ENCODE measurements at places on chromosomes 12 and 14.

DNA sequence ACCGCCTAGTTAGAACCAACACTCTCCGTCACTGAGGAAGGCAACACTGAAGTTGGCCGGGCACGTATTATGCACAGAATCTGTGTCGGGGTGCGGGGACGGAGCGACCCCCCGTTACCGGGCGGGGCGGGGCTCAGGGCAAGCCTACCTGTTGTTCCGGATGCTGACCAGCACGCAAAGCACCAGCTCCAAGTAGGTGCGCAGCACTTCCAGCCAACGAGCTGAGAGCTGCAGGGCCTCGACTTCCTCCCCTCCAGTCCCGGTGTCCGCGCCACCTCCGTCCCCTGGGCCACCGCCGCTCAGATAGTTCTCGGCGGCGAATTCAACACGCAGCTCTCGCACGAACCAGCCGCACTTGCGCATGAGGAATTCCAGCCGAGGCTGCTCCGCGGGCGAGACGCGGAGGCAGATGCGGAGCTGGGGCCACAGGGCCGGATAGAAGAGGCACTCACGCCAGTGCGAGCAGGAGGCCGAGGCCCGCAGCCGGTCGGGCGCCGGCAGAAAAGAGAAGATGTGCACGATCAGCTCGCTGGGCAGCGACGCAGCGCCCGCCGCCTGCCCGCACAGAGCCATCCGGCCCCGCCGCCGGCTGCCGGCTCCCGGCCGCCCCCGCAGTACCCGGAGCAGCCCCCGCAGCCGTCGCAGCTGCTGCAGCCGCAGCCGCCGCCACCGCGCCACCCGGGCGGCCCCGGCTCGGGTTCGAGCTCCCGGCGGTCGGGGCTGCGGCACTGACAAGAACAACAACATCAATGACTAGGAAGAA lies 636 bp downstream of the FBXO33 start:
- DNase-seq: peak; percentile 61

- DNase-seq: no peak
Measured at GRCh38 chr12:19245666-19246065, 116.1 kb downstream of the PLEKHA5 start.

- no peak for DNase-seq
Measured at GRCh38 chr12:90062799-90063198, 354.2 kb upstream of the ATP2B1 start.

GRCh38 chr12:79624378-79624777 lies 66.4 kb downstream of the PAWR start:
- DNase-seq: no peak

- DNase-seq: no peak
Measured at GRCh38 chr12:25119020-25119419, 75.9 kb downstream of the DNAI7 start.

- no peak for DNase-seq
Measured at GRCh38 chr12:22473212-22473611, 71.1 kb downstream of the C2CD5 start.

GRCh38 chr12:56029166-56029519 lies 8.3 kb downstream of the IKZF4 start:
- DNase-seq: no peak

- no peak for DNase-seq
Measured at GRCh38 chr12:252636-253035, 10.0 kb downstream of the SLC6A13 start.

DNA sequence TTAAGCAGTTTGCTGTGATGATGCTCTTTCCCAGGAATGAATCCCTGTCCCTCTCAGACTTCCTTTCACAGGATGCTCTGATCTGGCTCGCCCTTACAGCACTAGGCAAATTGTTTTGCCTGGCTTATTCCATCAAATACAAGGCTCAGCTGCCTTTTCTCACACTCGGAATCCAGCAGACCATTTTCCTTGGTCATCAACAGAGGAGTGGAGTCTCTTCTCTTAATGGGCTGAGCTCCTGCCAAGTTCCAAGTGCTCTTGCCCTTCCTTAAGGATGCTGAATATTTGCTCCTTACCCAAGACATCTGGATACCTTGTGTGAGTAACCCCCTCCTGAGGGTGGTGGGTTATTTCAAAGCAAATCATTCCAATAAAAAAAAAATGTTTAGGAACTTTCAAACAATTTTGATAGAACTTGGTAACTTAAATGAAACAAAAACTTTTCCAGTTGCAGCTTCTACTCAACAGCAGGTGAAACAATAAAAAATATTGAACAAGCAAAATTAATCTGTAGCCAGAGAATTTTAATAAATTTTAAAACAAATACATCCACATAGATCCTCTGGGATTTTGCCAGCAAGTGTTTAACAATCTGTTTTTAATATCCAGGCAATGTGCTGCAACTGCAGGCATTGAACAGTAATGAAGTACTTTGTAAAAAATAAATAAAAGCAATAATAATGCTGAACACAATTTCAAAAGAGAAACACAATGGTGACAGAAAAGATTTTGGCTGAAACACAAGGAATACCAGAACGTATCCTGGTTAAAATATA lies 264.0 kb upstream of the FAR2 start:
- DNase-seq: no peak

DNA sequence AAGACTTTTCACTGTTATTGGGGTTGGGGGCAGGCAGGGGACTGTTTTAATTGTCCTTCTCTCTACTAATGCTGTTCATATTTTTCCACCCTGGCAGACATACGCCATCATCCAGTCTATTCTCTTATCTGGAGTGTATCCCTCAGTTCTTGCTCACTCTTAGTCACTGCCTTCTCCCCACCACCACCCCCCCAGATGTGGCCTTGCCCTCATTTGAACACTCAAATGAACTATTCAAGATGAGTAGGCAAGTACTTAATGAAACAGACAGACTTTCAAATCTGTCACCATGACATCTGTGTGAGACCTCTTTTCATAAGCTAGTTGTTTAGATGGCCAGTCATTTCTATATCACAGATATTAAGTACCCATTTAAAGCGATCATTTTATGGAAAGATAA lies 10.1 kb downstream of the NUDT4 start:
- DNase-seq: no peak

DNA sequence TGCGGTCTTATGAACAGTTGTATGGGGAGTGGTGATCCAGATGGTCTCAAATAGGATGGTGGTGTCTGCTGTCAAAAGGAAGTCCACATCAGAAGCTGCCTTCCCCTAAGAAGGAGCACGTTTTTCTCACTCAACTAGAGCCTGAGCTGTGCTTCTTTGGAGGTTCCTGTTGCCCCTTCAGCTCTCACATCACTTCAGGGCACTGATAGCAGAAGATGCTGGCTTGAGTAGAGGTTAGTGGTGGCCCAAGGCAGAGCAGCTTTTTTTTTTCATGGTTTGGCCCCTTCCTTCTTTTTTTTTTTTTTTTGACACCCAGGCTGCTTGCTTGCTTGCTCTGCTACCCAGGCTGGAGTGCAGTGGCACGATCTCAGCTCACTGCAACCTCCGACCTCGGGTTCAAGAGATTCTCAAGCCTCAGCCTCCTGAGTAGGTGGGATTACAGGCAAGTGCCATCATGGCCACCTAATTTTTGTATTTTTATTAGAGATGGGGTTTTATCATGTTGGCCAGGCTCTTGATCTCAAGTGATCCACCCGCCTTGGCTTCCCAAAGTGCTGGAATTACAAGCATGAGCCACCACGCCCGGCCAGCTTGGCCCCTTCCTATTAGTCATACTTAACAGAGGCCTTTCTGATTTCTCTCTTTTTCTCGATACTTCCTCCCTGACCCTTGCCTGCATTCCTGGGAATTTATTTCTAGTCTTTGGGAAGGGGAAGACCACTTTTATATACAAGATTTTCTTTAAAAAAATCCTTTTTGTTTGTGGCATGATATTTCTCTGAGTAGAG lies 31.6 kb downstream of the KLRD1 start:
- no peak for DNase-seq

- DNase-seq: no peak
Measured at GRCh38 chr12:131918311-131919050, 10.6 kb upstream of the PUS1 start.

GRCh38 chr14:102408724-102409123 lies 46.0 kb downstream of the TECPR2 start:
- no peak for DNase-seq

DNA sequence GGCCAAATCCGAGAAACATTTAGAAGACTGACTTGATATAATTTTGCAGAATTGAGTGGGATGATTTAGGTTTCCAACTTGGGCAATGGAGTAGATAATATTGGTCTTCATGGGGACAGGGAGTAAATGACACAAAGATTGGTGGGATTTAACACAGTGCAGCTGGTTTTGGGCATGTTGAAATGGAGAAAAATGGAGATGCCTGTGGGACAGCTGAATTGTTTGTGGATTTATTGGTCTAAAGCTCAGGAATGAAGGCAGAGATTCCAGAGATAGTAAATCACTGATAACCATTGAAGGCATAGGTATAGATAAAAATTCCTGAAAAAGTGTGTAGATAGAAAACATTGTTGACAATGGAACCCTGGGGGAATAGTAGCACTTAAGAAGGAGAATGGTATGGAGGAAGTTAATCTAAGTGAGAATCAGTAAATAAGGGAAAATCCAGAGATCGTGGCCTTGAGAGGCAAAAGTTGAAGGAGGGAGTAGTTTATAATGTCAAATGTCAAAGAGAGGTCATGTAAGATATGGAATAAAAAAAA lies 120.9 kb upstream of the ATP2B1 start:
- no peak for DNase-seq

DNA sequence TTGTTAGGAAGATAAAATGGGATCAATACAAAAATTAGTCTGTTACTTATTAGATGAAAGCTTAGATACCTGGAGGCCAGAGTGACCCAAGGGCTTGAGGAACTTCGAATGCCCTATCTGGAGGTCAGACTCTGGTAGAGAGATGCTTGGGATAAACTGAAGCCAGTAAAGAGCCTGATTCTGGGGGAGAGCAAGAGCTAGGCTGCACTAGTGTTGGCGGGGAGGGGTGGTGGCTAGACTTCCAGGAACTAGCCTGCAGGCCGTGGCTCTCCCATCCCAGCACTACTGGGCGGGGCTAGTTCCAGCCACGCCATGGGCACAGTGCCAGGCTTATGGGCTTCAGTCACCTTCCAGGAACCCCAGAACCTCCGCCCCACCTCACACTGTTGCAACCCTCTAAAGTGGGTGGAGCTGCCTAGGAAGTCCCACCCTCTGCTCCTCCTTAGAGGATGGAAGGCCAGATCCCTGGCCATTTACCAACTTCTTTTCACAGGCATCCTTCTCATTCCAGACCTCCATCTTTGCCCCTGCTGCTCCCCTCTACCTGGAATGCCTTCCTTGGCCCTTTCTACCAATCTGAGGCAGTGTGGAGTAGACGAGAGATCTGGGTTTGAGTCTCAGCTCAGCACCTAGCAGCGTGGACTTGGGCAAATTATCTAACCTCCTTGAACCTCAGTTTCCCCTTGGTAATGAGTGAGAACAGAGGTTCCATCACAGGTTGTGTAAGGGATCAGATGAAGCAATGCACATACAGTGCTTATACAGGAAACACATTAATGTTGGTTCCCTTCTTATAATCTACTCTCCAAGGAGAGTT lies 6.3 kb upstream of the NFE2 start:
- DNase-seq: peak; percentile 65

DNA sequence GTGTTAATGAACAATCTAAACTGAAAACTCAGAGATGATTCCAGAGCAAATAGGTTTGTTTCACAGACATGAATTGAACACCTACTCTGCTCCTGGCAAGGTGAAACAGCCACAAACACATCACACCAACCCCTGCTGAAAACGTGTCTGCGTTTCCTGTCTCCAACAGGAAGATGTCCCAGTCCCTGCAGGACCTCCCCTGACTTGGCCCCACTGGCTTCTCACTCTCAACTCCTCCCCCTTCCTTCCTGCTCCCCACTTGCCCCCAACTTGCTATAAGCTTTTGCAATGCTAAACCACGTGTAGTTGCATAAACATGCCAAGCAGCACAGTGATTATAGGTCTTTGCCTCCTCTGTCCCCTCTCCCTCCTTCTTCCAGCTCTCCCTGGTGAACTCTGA lies 567.6 kb downstream of the BCL11B start:
- no peak for DNase-seq

DNA sequence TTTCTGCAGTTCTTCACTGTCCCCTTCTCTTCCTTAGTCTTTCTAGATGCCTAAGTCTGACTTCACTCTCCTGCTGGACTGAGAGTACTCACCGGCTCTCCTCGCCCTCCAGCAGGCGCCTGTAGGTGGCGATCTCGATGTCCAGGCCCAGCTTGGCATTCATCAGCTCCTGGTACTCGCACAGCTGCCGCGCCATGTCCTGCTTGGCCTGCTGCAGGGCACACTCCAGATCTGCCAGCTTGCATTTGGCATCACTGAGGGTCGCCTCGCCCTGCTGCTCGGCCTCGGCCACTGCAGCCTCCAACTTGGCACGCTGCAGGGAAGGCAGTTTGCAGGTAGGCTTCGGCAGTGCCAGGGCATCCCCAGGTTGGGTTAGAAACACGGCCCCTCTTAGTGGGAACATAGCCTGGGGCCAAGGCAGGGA lies 5.2 kb downstream of the KRT84 start:
- DNase-seq: peak; percentile 62

DNA sequence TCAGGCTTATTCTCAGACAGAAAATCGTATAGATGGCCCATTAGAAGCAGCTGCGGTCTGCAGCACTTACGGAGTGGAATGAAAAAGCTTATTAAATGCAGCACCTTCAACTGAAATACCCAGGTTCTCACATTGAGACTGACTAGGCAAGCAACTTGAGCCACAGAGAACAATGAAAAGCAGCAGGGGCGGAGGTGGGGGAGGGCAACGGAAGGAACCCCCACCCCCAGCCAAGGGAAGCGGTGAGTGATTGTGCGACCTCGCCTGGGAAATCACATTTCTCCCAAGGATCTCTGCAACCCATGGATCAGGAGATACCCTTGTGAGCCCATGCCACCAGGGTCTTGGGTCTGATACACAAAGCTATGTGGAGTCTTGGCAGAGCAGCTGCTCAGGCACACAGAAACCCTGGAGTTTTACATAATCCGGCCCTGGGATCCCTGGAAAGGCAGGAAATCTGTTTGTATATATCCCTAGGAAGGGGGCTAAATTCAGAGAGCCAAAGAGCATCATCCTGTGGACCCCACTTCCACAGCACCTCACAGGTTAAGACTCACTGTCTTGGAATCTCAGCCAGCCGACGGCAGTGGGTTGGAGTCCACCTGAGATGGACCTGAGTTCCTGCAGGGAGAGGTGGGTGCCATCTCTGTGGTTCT lies 38.1 kb downstream of the PZP start:
- no peak for DNase-seq

GRCh38 chr12:7083125-7083524 lies 9.1 kb downstream of the C1R start:
- DNase-seq: no peak

- no peak for DNase-seq
Measured at GRCh38 chr12:114920771-114921554, 237.0 kb upstream of the TBX3 start.

DNA sequence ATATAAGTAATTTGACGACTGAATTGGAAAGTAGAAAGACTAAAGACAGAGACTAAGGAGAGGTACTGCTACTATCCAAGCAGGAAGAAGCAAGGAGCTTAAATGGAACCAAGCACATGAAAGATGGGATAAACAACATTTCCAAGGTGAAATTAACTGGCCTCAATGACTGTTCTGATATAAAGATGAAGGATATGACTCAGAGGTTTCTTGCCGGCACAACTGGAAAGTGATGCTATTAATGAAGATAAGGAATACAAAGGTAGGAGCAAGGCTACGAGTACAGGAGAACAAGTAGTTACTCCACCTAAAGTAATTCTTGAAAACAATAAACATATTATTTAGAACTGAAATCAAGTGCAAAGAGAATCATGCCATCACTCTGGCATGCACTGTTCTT lies 6.4 kb downstream of the SNX6 start:
- no peak for DNase-seq

- no peak for DNase-seq
Measured at GRCh38 chr14:76644855-76645518, 116.3 kb upstream of the VASH1 start.
